ENCODE measurements at places on chromosomes 13 and 19.

GRCh38 chr19:3129112-3129511, 6.7 kb upstream of the GNA15 start:
- peak; percentile 13 for DNase-seq

DNA sequence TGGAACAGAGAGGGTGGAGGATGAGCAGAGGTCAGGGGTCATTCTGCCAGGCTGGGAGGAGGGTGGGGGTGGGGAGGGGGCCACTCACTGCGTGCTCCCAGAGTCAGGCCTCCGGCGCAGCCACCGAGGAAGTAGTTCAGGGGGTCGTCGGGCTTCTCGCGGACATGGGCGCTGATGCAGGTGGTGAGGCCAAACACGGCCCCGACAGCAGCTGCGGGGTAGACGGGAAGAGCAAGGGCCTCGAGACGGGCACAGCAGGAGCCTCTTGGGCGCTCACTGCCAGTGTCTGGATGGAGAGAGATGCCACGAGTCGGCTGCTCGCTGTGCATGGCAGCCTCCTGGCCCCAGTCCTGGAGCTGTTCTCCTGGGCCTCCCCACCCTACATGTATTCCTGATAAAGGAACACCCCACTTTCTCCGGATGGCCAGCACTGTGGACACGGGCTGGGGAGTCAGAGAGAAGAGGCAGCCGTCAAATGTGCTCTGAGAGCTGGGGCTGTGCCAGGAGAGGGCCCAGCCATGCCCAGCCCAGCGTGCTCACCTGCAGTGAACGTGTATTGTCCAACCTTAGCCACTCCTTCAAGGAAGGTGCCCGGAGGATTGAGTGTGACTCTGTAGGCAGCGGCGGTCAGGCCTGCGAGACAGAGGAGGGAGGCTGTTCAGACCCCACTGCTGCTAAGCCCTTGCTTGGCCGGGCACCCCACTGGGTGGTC, 7.1 kb downstream of the NDUFA11 start:
- no peak for DNase-seq

GRCh38 chr19:2567580-2567979, 91.7 kb downstream of the GADD45B start:
- DNase-seq = no peak

DNA sequence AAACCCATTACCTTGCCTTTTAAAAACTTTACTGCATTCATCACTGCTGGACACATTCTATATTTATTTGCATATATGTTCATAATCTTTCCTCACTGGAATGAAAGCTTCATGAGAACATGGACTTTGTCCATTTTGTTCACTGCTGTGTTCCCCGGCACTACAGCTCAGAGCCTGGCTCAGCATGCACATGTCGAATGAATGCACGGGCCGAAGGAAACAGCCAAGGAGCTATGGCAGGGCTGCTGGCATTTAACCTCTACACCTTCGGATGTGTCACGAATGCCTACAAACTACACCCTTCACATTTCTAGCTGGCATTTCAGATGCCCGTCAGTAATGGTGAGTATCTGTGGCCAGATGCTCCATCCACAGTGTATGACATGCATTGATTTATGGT, 7.6 kb downstream of the MTIF3 start:
- no peak for DNase-seq

GRCh38 chr13:50998326-50998725, 88.7 kb downstream of the RNASEH2B start:
- DNase-seq = no peak

DNA sequence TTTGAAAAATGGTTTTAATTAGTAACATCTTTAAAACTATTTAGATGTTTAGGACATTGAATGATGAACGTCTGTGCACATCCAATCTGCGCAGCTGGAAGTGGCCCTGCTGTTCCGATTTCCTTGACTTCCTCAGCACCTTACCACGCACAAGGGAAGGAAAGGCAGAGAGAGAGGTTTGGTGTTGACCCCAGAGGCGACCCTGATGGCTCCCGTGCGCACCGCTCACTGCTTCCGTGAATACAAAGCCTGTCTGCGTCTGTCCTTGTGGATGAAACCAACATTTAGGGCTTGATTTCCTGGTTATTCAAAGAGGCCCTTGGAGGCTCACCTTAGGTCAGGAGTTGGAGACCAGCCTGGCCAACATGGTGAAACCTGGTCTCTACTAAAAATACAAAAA, 8.5 kb downstream of the MCF2L start:
- no peak for DNase-seq

GRCh38 chr19:51729781-51730180, 6.0 kb upstream of the HAS1 start:
- DNase-seq = no peak

DNA sequence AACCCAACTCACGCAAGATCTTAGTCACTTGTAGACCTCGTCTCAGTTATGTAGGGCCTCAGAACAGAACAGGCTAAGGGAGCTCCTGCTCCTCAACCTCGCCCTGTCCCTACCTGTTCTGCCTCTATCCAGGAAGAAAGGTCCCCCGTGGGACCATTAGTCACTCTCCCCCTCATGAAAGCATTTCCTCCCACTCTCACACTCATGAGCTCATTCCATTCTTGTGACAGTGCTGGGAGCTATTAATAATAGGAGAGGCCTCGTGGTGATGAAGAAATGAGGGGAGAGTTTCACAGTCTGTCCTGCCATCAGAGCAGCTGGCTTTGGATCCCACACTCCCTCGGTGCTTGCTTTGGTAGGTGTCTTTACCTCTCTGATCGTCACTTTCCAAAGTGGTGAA, 10.2 kb downstream of the PPP2R1A start:
- DNase-seq = no peak

- DNase-seq = no peak
Observed at GRCh38 chr19:31352782-31353651, 3.8 kb upstream of the TSHZ3 start.

All from NCI-H82 (cell line).